ENCODE measurements at places on chromosomes 2 and 18.

DNA sequence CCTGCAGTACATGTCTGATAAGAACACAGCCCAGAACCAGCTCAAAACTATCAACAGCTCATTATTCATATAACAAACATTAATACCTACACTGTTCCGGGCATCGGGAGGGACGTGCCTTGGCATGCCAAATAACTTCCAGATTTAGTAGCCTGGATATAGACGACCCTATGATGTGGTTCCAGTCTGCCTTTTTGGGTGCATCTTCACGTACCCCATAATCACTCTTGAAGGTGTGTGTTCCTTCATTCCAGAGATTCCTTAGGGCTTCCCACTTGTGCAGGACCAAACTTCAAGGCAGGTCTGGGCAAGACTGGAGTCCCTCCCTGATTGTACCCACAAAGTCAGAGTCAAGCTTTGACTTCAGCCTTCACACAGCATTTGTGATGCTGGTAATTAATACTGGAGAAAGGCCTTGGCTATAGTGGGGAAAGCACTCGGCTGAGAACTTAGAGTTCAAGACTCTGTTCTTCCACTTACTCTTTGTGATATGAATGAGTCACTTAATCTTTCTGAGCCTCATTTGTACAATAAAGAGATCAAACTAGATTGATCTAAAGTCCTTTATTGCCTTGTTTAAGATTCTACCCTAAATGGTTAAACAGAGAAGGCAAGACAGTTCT, 27.7 kb upstream of the SPATS2L start:
- DNase-seq: no peak

DNA sequence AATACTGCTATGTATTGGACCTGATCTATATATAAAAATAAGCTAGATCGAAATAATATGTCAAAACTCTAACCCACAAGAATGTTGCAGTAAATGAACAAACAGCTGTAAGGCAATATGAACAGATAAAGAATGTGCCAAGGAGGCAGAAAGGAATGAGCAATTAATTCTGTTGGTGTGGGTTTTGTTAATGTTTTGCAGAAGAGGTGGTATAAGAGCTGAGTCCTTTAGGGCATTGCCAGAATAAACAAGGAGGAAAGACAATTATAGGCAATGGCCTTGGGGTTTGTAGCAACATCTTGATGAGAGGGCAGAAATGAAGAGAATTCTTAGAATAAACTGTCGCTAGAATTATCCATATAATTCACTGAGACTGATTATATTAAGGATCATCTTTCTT, 240.9 kb upstream of the GULP1 start:
- DNase-seq: no peak

DNA sequence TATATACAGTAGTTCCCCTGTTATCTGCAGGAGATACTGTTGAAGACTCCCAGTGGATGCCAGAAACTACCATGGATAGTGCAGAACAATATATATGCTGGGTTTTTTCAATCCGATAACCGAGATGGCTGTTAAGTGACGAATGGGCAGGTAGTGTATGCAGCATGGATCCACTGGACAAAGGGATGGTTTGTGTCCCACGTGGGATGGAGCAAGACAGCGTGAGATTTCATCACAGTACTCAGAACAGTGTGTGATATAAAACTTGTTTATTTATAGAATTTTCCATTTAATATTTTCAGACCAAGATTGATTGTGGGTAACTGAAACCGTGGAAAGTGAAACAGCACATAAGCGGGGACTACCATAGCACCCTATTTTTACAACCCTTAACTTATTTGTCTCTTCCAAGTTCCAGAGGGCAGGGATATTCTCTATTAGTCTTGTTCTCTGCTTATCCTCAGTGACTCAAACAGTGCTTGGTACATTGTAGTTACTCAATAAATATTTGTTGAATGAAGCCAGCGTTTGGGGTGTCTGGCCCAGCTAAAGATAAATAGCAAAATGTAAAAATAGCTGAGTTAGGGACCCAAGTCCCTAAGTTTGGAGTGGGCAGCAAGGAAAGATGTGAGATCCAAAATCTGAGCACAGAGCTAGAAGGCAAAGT, 50.0 kb downstream of the RHBDD1 start:
- DNase-seq: no peak

GRCh38 chr2:70045932-70046331, 41.3 kb upstream of the PCBP1 start:
- DNase-seq: no peak

DNA sequence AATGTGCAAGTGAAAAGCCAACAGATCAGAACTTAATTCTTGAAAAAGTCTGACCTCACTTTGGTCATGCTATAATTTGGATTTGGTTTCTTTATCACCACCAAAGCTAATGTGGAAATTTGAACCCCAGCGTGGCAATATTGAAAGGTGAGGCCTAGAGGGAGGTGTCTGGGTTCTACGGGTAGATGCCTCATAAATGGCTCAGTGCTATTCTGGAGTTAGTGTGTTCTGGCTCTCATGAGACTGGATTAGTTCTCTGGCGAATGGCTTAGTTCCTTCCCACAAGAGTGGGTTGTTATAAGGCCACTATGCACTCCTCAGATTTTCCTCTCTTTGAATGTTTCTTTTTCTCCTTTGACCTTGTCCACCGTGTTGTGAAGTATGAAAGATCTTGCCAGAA, 22.3 kb downstream of the ORC4 start:
- DNase-seq: no peak

- no peak for DNase-seq
These were observed 158.9 kb downstream of the LDLRAD4 start for GRCh38 chr18:13377496-13377895.

DNA sequence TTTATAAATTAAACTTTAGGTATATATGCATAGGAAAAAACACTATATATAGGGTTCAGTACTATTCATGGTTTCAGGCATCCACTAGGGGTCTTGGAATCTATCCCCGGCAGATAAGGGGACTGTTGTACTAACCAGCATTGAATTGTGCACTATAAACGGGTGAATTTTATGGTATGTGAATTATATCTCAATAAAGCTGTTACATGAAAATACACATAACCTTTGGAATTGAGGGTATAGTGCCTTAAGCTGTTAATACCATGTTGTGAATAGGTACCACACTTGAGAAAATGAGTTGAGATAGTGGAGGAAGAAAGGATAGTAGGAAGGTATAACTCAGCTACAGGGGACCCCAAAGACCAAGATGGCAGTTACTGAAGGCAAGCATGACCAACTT, 167.3 kb downstream of the HAUS1 start:
- no peak for DNase-seq
